Mucosa of gallbladder (tissue), 1 donor: ENCODE measurements at places on chromosomes 4 and X. TPM values are rescaled to one million over a fixed set of nuclear protein-coding genes. Genes with fewer than 3 reads are reported as not detected.

- no peak for DNase-seq
These were observed 3.2 kb downstream of the SOWAHB start for GRCh38 chr4:76894537-76895255.

DNA sequence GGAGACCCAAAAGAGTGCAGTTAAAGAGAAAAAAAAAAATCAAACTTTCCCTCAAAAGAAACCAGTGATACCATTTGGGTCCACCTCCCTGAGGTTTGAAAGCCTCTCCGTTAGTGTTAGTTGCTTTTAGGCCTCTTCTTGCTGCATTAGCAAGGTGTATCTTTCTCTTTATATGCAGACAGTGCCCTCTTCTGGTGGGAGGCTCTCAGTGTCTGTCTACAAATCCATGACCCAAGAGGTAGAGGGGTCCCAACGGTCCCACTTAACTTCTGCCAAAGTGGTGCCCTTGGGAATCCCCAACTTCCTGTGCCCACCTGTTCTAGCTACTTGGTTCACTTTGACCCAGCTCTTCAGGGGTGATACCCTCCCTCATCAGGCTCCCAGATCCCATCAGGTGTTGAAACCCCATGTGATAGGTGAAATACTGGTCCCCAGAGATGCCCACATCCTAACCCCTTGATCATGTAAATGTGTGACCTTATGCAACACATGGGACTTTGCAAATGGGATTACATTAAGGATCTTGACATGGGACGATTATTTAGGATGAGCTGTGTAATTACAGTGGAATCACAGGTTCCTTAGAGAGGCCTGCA is 63.7 kb upstream of the CD99 start:
- DNase-seq, result no peak

DNA sequence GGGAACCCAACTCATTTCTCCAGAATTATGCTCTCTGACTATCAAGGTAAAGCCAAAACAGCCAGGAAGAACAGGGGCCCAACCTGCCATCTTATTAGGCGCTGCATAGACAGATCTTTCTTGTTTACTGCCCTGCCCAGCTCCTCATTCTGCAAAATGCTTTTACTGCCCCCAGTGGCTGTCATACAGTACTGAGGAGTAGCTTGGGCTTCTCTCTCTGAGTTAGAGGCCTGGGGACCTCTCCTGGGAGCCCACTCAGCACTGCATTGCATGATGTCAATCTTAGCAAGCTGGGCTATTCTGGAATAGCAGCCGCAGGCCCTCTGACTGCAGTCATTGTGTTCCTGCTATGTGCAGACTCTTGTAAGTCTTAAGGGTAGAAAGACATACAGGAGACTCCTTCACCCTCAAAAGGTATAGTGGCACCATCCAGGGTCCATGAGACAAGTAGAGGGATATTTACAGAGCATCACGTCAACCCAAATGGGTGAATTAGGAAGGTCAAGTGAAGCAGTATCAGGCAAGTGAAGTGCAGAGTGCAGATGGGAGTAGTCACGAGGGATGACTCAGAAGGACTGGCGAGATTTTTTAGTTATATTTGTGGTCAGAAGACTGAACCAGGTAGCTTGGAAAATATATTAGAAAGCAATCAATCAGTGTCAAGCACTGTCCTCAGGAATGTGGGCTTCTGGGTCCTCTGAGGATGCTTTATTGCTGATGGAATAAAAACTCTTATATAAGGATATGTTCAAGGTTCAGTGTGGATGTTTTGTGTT is 294.1 kb upstream of the SFRP2 start:
- DNase-seq, result no peak

DNA sequence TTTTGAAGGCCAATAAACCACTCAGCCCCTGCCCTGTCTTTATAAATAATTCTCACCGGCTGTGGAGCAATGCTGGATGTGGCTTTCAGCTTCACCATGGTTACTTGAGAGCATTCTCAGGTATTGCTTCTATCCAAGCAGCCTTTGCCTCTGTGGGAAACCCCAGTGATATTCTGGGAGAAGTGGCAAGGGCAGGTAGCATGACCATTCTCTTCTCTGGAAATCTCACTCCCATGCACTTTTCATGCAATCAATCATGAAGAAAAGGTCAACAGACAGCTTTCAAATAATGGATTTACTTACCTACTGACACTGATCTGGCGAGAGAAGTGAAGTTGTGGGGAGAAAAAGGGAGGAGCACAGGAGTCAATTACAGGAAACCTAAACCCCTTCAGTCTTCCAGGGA is 49.5 kb downstream of the UNC5C start:
- DNase-seq, result no peak

DNA sequence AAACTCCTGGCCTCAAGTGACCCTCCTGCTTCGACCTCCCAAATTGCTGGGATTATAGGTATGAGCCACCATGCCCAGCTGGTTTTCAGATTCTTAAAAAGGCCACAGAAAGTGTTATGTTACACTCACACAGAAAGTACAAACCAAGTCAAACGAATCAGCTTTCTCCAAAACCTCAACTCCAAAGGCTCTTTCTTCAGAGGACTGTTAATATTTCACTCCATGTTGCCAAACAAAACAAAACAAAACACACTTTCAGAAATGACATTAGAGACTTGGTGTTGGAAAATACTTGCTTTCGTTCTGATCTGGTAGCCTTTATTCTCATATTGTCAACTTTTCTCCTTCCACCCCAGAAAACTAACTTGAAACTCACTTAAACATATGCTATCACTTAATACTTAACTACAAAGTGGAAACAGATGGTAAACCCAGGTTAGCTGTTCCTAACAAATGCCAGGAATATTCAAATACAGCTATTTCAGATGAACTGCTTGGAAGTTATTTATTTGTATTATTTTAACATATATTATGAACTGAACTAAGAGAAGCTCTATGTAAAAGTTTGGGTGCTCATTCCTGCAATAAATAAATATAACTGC is 34.7 kb downstream of the RLIM start:
- no peak for DNase-seq

UGT2B17 gene
- total RNA-seq, result 4.9 TPM

GRCh38 chr4:61202638-61203435 is 2.7 kb downstream of the ADGRL3 start:
- DNase-seq, result no peak

DNA sequence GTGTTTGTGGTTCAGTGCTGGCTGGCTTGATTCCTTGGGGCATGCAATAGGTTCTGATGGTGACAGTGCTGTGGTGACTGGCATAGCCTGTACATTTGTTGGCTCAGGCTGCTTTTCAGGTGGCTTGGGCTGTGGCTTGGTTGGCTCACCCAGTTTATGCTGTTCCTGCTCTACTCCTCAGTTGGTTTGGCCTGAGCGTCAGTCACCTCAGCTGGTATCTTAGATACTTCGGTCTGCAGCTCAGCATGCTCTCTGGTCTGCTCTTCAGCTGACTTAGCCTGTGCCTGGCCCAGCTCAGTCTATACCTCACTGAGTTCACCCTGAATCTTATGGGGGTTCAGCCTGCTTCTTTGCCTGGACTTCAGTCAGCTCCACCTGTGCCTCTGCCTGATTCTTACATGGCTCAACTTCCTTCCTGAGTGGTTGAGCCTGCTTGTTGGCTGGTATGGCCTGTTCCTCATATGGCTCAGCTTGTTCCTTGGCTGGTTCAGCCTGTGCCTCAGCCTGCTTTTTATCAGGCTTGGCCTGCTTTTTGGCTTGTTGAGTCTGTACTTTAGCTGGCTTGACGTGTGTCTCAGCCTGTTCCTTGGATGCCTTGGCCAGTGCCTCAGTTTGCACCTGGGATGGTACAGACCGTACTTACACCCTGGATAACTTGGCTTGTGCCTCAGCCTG is 170.6 kb downstream of the MSN start:
- no peak for DNase-seq

GRCh38 chrX:14508025-14508690 is 21.2 kb upstream of the GLRA2 start:
- DNase-seq, result no peak

CCDC110 gene
- total RNA-seq, result 0.78 TPM

- DNase-seq, result no peak
These were observed 36.6 kb downstream of the MYOZ2 start for GRCh38 chr4:119172223-119172622.

DGKK gene
- not detected for total RNA-seq

BTC gene
- 10.3 TPM for total RNA-seq

GLOD5 gene
- 4.8 TPM for total RNA-seq

- DNase-seq, result no peak
These were observed 17.3 kb upstream of the CLNK start for GRCh38 chr4:10701702-10702460.

- no peak for DNase-seq
These were observed 46.6 kb downstream of the RASGEF1B start for GRCh38 chr4:81424816-81425755.

DNA sequence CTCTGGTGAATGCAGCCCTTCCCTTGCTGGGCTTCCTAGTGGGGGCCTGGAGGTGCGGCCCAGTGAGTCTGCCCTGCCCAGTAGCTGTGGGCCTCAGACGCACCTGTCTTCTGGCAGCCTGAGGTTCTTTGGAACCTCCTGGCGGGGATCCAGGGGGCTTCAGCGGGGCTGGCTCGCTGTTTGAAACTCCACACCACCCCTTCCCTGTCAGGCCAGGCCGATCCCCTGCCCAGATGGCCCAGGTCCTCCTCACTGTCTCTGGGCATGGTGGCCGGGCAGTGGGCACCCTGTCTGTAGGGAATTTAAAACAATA is 10.7 kb upstream of the NKX1-1 start:
- no peak for DNase-seq

- no peak for DNase-seq
These were observed 20.2 kb upstream of the SETD7 start for GRCh38 chr4:139576219-139576618.

- DNase-seq, result no peak
These were observed 7.8 kb downstream of the USP11 start for GRCh38 chrX:47240619-47241018.

DNA sequence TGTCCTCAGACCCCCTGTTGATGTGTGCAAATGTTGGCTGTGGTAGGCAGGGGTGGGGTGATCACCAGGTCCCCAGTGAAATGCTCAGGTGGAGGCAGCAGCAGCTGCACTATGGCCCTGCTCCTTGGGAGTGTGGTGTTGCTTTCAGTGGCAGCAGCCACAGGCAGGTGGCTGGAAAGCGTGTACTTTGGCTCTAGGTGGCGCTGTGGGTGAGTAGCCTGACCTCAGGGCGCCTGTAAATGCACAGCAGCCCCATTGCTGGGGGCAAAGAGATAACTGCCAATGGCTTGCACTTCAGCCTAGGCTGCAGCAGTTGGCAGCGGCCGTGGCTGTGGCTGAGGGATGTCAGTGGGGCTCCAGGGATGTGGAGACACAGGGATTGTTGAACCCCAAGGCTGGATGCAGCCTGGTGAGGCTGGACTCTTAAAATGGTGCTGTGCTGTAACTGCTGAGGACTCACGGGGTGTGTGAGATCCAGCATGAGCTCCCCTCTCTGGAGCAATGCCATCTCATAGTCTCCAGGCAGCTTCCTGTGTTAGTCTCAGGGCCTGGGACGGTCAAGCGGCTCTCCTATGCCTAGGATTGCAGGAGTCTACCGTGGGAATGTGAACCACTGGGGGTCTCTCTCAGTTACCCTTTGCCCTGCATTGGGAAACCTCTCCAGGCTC is 421.7 kb upstream of the HTR2C start:
- no peak for DNase-seq

CYLC1 gene
- not detected for total RNA-seq

DNA sequence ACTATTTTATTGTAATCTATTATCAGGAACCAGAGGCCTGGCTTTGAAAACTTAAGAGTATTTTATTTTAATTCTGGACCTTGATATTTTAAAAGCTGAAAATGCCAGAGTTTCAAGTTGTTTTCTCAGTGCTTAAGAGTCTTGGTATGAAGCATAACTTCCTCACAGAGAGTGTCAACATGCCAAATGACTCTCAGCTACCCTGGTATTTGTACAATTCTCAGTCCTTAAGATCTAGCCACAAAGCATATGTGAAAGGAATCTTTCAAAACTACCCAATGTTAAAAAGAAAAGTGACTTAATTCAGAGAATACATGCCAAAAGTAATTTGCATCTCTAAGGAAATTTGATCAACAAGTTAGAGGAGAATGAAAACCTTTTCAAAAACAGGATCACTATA is 171.9 kb downstream of the DKK2 start:
- no peak for DNase-seq

SLC10A3 gene
- 32.2 TPM for total RNA-seq

DNA sequence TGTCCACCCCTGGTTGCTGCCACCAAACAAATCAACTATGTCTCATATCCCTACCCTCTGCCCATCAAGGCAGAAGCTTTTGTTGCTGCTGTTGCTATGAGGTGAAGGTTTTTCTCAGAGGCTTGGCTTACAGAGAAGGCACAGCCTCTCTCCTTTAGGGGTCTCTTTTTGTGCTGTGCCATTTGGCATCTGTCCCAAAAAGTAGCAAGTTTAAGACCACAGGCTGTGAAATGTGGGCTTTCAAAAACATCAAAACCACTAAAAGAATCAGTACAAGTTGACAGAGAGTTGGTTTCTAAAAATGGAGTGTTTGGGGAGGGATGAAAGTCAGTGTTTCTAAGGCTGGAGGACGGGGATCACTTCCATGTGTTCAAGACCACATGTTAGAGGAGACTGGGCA is 634.9 kb downstream of the BCOR start:
- DNase-seq, result no peak

GRCh38 chrX:11066812-11067211 is 44.3 kb upstream of the HCCS start:
- DNase-seq, result no peak

MCF2 gene
- 3.3 TPM for total RNA-seq

- no peak for DNase-seq
These were observed 38.5 kb upstream of the MED14 start for GRCh38 chrX:40773809-40774208.

- peak; percentile 57 for DNase-seq
These were observed 46.4 kb downstream of the PRPS1 start for GRCh38 chrX:107674480-107675364.

DNA sequence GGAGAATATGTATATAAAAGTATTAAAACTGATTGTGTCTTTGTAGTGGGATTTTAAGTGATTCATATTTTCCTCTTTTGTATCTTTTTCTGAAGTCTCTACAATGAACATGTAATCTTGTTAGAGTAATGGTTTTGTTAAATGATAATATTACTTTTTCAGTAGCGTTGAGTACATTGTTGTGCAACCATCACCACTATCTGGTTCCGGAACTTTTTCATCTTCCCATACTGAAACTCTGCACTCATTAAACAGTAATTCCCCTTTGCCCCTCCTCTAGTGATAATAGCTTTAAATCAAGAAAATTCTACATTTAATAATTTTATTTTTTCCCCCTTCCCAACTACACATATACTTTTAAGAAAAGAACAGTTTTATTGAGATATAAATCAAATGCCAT is 23.3 kb downstream of the SHROOM3 start:
- no peak for DNase-seq

DNA sequence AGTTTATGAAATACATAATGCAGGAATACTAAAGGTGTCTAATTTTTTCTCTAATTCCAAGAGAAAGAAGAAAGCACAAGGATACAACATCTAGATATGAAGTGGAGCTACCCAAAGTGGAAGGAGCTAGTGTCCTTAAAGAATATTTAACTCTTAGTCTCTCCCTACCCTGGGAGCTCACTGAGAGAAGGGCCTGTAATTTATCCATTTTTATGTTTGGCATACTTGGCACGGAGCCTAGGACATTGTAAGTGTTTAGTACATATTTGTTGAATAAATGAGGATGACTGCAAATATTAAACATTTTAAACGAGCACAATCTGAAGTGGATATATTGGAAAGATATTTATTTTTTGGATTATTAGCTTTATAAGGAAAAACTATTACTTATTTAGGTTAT is 674.8 kb downstream of the IQCM start:
- DNase-seq, result no peak

GRCh38 chr4:8672486-8672885 is 79.9 kb downstream of the CPZ start:
- no peak for DNase-seq

GRCh38 chr4:113256946-113257345 is 207.5 kb downstream of the ANK2 start:
- no peak for DNase-seq
